ENCODE measurements at places on chromosomes 5 and 9.

- DNase-seq, result no peak
Measured at GRCh38 chr5:119452060-119452372, 281 bp upstream of the HSD17B4 start.

DNA sequence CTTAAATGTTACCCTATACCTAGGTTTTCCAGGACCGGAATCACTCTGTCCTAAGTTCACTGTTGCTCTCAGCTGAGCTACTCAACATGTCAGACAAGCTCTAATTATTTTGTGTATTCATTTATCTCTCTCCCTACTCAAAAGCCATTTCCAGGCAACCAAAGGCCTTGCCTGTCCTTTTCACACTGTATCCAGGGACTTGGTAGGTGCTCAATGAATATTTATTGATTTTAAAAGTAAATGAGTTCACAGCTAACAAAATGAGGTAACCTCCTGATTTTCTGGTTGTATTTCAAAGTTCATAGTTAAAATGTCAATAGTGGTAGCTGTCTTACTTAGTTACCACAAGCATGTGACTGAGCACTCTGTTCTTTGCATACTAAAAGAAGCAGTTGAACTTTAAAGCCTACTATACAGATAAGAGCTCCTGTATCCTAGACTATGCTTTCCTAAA is 522.2 kb downstream of the ACTL7B start:
- no peak for DNase-seq

DNA sequence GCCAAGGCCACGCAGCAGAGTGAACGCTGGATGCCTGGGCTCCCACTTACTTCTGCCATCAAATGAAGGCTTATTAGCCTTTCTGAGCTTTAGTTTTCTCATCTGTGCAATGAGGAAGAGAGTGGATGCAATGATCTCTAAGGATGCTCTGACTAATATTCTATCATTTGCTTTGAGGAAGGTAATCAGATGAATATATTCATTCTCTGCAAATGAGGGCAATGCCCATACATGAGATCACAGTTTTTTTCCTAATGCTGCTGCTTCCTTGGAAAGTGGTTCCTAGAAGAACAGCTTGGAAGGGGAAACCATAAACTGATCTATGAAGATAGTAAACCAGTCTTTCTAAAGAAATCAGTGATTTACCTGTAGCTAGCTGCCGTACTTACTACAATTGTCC is 152.4 kb downstream of the NSG2 start:
- DNase-seq, result no peak

DNA sequence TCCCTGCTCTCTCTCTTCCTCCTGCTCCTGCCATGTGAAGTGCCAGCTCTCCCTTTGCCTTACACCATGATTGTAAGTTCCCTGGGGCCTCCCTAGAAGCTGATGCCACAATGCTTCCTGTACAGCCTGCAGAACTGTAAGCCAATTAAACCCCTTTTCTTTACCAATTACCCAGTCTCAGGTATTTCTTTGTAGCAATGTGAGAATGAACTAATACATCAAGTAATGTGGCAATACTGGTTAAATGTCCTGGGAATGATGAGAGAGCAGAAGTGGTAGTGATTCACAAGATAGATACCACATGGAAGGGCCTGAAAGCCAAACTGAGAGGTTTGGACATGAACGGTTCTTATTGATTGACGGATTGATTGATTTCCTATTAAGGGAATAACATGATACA is 62.6 kb upstream of the IL12B start:
- DNase-seq, result no peak

GRCh38 chr5:139148306-139148705 is 49.9 kb downstream of the SIL1 start:
- DNase-seq, result no peak

GRCh38 chr9:122084026-122084675 is 9.0 kb downstream of the TTLL11 start:
- DNase-seq, result no peak

GRCh38 chr5:1781107-1781506 is 18.5 kb downstream of the MRPL36 start:
- DNase-seq, result no peak

GRCh38 chr9:4293293-4293941 is 6.5 kb downstream of the GLIS3 start:
- DNase-seq, result no peak

DNA sequence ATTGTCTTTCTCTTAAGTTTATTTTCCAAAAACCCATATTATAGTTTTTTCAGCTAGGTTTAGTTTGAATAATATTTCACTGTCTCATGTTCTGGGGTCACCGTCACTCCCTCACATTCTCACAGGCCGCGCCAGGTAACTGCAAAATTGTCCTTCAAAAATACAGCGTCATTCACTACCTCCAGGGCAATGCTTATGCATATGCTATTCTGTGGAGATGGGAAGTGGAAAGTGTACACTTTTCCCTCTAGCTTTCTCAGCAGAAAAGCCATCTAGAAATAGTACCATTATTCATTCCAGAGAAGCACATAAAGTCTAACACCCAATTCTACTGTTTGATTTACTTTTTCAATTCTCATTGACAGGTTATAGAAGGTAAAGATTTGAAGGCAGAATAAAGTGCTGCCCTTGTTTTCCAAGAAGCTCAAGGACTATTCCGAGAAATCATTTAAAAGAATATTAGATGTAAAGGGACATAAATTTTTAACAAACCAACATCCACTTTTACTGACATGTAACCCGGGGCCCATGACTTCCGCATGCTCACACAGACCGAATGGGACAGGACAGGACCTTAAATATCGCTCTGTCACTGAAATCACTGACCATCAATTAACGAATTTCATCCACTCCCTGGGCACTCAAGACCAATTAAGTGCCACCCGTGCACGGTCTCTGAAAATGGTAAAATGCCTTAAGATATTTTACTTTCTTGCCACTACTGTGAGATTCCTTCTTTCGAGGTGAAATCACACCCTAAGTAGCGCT is 720 bp downstream of the NUDT12 start:
- peak; percentile 13 for DNase-seq

- DNase-seq, result no peak
Measured at GRCh38 chr5:14742498-14742897, 78.0 kb downstream of the OTULIN start.

DNA sequence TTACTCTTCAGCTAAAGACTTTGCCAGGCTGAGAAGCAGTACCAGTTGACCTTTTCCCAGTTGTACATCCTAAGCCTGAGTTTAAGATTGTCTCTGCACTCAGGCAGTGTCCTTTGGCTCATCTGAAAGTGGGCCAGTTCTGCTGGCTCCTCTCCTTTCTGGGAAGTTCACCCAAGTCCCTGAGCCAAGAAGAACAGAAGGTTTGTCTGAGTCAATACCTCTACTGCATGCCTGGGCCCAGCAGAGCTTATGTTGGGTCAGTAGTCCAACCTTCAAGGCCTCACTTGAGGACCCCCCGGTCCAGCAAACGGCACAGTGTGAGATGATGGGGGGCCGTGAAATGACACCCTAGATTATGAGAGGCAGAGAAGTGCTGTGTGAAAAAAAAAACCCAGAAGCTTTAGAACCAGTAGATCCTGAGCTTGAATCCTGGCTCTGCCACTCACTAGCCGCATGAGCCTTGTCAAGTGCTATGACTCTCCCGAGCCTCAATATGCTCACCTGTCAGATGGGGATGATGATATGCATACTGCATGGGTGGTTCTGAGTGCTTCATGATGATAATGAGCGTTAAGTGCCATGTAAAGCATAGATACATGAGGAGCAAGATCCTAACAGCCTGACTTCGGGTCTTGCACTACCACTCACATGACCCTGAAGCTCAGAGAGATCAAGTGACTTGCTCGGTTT is 156.0 kb downstream of the MACROH2A1 start:
- DNase-seq, result no peak

- DNase-seq, result no peak
Measured at GRCh38 chr9:91307279-91307678, 54.4 kb downstream of the AUH start.

DNA sequence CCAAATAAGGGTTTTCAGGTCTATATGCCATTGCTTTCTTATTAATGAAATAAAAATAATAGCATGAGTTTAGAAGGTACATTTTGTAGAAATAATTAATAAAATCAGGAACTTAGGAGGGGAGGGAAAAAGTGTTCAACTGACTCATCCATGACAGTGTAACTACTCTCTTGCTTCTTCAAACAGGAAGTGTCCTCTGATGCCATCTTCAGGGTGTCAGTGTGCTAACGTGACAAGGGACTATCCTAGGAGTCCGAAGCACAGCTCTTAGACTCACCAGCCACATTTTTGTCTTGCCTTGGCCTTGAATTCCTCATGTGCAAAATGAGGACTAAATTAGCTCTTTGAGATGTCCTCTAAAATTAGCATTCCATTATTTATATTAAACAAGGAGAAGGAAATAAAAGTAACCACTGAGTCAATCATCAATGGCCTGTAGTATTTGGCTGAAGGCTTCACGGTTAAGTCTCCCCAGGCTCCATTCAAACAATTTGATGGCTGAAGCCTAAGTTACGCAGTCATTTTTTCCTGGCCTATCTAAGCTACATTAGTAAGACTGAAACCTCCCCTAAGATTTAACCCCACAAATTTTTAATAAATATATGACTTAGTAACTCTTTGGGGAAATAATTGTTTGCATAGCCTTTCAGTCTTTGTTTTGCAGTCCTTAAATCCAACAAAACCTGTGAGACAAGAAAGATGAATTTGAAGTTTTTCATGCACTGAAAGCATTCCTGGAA is 151.1 kb downstream of the ARL15 start:
- DNase-seq, result peak; percentile 13

- DNase-seq, result no peak
Measured at GRCh38 chr5:83802686-83803085, 82.0 kb upstream of the HAPLN1 start.

- no peak for DNase-seq
Measured at GRCh38 chr9:70367305-70367930, 47.0 kb downstream of the KLF9 start.

GRCh38 chr5:177479774-177480173 is 6.3 kb upstream of the DBN1 start:
- no peak for DNase-seq

DNA sequence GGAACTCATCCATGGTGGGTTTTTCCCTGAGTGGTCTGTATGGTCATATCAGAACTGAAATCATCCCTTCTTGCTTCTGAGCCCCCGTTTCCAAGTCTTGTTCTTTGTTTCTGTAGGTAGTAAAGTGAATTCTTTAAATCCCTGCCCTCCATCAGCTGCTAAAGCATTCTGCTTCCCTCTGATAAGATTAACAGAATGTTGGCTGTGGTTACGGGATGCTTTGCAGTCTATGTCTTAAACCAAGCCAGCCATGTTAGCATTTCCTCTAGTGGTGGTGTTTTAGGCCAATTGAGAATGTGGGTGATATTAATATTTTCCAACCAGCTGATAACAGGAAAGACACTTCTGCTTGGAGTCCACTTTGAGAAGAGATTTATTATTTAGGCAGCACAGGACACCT is 22.0 kb upstream of the KCNIP1 start:
- DNase-seq, result no peak

DNA sequence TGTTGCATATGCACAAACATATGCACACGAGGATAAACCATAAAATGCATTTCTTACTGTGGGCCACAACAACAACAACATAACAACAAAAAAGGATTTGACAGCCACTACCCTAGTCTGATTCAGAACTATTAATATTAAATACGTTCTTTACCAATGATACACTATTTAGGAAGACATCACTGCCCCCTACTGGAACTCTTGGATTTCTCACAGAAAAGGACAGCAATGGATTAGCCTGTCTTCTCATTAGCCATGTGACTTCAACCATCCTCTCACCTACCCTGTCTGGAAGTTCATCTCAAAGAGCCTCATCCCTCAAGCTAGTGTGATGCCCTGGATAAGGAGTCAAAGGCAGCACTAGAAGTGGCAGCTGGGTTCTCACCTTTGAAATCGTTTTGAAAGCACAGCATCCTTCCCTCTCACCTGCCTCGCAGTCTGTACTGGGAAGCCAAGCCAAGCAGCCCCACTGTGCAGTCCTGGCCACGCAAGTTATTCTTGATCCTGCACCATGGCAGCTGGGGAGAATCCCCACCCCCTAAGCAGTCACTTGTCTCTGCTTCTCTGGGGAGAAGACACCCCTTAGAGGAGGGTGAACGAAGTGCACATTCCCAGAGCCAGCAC is 64.6 kb downstream of the SH3TC2 start:
- peak; percentile 34 for DNase-seq

DNA sequence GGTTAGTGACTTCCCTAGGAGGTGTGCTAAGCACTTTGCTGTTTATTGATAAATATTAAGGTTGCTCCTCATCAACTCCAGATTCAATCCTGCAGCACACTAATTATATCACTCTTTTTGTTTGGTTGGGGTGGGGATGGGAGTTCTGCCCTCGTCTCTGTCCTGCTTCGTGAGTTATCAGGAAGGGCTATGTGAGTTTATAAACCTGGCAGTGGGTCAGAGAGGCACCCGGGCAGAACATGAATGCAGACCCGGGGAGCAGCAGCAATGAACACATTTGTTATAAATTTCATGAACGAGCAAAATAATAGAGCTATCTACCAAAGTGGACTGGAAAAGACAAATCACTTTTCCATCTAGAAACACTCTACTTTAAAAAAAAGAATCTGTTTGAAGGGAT is 125.5 kb upstream of the WWC1 start:
- no peak for DNase-seq

- peak; percentile 97 for DNase-seq
Measured at GRCh38 chr5:54517512-54518145, at the start of gene SNX18. SNX18 (plus strand) TSS chr5:54517759; CDS start chr5:54517953, 194 bp downstream.

GRCh38 chr9:105968811-105969466 is 274.6 kb downstream of the TMEM38B start:
- no peak for DNase-seq

- DNase-seq, result peak; percentile 14
Measured at GRCh38 chr5:89421035-89421434, 538.1 kb upstream of the MEF2C start.

- DNase-seq, result no peak
Measured at GRCh38 chr5:59276325-59276675, 617.2 kb downstream of the PDE4D start.

DNA sequence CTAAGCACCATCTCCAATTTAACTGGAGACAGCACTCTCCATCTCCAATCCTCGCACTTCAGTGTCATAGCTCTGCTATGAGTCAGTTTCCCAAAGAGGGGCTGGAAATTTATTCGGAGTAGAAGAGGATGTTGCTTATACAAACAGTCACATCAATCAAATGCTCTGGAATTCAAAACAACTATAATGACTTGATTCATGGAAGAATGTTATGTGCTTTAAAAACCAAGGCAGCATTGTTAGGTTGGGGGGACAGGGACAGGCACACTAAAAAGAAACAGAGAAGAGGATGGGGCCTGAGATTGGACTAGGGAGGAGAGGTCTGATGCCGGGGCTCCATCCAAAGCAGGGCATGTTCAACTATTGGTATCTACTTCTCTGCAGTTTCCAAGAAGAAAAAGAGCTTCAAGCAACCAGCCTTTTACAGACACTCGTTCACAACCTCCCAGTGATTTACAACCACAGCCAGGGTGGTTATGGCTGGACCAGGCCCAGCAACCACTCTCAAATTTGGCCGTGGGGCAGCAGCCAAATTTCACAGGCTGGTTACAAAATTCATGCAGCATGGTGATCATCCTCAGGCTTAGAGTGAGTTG is 117.5 kb upstream of the ZNF366 start:
- no peak for DNase-seq

DNA sequence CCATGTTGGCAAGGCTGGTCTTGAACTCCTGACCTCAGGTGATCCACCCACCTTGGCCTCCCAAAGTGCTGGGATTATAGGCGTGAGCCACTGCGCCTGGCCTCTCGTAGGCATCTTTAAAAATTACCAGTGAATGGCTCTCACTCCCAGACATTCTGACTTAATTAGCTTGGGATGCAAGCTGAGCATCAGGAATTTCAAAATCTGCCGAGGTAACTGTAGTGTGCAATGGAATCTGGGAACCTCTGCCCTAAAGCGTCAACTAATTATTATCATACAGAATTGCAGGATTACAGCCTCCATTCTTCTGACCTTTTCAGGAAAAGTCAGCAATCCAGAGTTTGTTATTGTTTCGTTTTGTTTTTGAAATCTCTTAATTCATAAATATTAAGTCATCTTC is 213.4 kb upstream of the DMAC1 start:
- DNase-seq, result no peak
